ENCODE measurements at places on chromosomes 6 and 20.

DNA sequence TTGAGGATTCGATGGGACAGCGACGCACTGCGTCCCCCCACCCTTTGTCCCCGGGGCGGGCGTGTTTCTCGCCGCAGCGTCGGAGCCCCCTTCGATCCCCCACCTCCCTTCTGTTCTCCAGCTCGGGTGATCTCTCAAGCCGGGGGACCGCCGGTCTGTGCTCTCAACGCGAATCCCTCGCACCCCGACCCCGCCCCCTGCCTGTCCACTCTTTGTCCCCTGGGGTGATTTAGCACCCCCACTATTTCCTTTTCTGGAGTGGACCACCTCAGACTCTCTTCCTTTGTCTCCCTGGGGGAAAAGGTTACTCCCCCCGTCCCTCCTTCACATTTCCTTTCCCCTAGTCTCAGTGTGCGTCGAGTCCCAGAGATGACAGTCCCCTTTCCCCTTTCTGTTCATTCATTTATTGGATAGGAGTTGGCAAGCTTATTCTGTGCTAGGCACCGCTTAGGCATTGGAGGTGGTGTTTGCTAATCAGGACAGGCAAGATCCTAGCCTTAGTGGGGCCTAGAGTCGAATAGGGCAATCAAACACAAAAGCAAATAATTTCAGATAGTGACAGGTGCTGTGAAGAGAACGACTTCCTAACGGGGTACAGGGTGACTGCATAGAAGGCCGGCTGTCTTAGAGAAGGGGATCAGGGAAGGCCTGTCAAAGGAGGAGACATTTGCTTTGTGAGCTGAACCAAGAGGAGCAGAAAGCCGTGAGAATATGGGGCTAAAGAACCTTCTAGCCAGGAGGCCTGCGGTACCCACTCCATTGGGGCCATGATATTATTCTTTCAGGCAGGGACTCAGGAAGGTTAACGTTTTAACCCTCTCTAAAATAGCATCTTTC, 741 bp downstream of the PTPN1 start:
- no peak for DNase-seq

DNA sequence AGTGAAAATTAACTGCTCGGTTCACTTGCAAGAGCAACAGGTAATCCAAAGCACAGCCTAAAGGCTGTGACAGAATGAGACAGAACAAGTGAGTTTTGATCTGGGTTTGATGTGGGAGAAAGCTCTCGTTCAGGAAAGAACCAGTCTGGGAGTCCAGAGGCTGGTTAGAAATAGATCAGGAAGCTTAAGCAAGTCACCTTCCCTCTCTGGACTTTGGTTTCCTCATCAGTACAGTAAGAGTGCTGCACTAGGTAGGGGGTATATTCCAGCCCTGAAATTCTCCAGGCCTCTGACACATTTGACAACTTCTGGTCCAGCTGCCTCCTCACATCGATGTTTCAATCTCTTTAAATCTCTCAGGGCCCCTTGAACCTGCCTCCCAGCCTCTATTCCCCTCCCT, 33.7 kb upstream of the MDGA1 start:
- DNase-seq, result no peak

- no peak for DNase-seq
These were observed 11.1 kb downstream of the TPD52L1 start for GRCh38 chr6:125164696-125165095.

DNA sequence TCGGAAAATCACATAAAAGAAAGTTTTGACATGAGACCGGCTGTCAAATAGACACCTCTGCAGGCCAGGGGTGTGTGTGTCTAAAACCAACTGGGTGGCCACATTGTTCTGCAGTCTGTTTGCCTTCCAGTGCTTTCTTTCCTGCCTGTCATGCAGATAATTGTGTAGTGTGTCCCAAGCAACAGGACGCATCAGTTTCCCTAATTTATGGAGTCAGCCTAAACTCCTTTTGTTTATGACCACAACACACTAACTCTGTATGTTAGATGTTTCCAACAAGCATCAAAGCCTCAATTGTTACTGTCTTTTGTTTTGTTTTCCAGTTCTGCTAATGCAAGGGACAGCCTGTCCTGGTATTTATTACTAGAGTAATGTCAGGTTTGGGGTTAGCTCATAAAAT, 205.7 kb downstream of the ATXN1 start:
- no peak for DNase-seq

DNA sequence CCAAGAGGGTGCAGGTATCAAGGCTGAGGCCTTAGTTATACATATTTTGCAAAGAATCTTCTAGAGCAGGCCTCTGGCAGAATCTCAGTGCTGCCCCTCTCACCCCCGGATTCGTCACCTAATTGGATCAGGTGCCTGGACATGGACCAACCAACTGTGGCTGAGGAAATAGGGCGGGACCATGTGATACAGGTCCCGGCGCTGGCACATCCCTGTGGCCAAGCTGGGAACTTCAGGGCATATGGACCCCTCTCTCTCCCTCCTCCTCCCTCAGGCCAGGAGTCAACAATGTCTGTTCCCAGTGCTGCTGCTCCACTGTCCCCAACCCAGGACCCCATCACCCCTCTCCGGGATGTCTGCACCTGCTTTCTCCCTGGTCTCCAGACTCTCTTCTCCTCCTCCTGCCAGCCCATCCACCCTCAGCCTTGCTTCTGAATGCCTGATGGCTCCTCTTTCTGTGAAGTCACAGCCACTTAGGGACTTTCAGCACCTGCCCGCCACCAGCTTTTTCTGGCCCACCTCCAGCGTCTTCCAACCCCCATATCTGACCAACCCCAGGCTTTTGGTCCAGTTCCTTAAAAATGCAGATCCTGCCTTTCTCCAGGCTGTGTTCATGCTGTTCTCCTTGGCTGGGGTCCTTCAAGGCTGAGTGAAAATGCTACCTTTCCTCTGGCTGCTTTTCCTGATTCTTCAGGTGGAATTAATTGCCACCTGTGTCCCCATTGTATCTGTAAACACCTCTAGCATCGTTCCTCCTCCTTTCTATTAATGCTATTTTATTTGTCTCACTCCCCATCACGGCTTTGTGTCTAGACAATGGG, 19.0 kb upstream of the MLN start:
- no peak for DNase-seq

DNA sequence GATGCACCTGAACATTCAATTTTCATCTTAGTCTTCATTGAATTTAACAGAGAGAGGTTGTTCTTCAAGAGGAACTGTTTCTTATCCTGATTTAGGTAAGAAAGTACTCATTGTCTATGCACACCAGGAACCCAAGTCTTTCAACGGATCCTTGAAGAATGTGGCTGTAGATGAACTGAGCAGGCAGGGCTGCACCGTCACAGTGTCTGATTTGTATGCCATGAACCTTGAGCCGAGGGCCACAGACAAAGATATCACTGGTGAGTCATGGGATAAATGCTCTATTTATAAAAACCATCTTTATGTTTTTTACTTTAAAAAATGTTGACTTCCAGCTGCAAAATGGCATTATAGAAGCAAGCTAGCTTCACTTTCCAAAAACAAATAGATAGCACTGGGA, 10.2 kb downstream of the NQO2 start:
- no peak for DNase-seq

DNA sequence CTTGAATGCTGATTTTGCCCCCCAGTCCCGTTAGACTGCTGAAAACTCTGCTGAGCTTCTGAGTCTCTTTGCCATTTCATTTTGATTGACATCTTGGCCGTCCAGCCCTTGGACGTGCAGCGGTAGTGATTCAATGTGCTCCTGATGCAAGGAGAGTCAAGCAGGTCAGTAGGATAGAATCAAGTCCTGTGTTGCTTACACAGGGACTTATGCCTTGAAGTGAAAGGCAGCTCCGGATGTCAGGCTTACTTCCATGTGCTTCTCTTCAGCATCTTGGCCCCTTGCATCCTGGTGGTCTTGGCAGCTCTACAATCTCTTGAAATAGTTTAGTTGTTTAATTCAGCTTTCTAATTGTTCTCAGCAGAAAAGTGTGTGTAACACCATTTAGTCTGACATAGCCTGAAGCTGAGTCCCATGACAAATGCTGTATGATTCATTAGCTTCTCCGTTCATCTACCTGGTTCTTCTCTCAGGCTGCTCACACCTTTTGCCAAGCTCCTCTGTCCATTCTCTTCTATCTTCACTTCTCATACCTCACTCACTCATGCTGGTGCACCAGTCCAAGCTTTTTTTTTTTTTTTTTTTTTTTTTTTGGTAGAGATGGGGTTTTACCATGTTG, 76.0 kb downstream of the EZR start:
- DNase-seq, result no peak

- no peak for DNase-seq
These were observed 162.4 kb downstream of the FRK start for GRCh38 chr6:115898246-115898645.

DNA sequence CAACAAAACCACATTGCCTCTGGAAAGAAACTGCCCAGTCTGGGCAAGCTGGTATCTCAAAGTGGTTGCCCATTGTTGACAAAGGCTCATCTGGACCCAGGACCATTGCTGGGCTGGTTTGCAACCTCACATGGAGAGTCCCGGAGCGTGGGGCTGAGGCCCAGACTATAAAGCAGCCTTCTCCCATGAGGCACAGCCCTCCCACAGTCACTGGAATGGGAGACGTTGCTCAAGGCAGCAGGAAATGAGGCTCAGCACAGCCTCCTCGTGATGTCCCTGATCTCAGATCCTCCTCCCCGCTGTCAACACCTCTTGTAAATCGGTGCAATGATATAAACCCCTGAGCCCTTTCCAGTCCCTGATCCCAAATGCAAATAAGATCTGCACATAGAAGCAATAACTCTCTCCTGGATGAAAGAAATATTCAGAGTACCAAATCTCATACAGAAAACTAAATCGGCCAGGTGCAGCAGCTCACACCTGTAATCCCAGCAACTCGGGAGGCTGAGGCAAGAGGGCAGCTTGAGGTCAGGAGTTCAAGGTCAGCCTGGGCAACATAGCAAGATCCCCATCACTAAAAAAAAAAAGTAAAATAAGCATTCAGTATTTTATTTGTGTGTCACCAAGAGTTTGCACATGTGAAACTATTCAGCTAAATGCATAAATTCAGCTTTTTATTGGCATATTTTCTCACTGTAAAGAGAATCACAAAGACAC, 103.0 kb upstream of the RREB1 start:
- DNase-seq, result no peak

DNA sequence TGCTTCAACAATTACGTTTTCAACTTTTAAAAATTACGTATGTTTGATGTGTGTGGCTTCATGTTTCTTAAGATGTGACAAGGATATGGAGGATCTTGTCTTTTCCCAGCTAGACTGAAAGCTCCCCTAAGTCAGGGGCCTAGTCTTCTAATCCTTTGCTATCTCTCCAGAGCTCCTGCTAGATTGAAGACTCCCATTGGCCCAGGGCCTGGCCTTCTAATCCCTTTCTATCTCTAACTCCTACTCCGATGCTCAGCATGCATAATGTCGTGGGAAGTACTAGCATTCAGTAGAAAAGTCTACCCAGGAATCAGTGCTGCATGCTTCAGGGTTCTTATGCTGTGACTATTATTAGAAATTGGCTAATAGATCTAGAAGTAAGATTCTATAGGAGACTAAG, 144.8 kb upstream of the SUPT3H start:
- no peak for DNase-seq

DNA sequence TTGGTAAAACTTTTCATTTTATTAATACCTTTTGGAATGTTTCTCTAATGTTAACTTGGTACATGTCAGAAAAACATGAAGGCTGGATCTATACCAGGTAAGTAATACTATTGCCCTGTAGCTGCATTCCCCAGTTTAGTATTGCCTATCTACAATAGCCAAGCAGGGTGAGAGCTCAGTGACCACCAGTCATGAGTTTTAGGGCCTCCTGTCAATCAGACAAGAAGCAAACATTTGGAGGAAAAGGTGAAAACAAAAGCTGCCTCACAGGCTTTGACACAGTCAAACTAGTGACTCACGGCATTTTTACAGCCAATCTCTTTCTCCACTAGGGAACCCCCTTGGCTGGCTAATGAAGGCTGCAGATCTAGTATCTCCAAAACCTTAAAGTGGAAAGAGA, 9.5 kb upstream of the CDC5L start:
- no peak for DNase-seq

- DNase-seq, result no peak
These were observed 116.1 kb upstream of the CDH4 start for GRCh38 chr20:61135968-61136367.
